ENCODE measurements at places on chromosomes 6 and 20.

DNA sequence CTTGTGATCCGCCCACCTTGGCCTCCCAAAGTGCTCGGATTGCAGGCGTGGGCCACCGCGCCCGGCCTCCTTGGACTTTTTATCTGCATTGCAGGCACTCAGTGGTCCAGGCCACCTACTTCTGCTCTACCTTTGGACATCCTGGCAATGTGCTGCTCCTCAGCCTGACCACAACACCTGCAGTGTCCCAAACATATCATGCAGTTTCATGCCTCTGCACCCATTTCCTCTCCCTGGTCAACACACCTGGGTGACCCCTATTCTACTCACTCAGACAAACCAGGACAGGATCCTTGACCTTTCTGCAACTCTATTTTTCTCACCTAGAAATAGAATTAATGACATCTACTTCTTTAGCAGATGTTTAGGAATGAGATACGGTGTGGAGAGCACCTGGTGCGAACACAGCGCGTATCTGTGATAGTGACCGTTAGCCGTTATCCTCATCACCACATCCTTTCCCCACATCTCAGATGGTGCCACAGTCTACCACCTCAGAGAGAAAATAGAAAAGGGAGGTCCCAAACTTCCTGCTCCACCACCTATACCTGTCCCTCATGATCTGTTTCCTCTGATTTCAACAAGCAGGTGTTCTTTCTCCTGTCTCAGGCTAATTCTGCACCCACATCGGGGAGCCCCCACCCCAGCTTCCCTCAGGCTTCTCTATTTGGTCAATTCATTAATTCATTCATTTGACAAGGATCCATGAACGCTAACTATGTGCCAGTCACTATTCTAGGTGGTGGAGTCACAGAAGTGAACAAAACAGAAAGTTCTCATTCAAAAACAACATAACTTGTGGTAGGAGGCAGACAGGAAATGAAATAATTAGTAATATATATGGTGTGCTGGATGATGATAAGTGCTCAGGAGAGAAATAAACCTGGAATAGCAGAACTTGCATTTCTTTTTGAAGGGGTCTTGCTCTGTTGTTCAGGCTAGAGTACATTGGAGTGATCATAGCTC lies 4.3 kb upstream of the BTN3A2 start:
- no peak for DNase-seq
- no peak overlapping the region for H3K4me3 ChIP-seq
- no peaks in the 10 kb centered on the region for H3K27me3 ChIP-seq
- no peak overlapping the region for H3K27ac ChIP-seq
- no peaks in the 10 kb centered on the region for H3K36me3 ChIP-seq

DNA sequence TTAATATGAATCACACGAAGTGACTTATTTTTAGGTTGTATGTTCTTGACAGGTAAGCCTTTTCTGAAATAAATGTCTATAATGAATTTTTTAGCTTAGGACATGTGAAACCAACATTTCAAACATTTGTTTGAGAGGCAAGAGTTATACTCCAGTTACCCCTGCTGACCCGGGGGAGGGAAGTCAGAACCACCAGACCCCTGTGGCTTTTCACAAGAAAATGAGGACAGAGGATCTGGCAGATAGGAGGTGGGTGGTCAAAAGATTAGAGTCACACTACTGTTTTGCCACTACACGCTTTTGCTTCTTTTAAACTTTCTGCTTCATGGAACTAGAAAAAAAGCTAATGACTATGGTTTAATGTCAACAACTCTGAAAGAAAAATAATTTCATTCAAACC lies 27.5 kb upstream of the ADGRF4 start:
- no peak for DNase-seq
- peak overlapping the region; percentile 76 for H3K27ac ChIP-seq
- no peaks in the 10 kb centered on the region for H3K27me3 ChIP-seq
- H3K4me1 ChIP-seq: peaks cover 6% of the 10 kb centered on the region
- no peak overlapping the region for H3K4me3 ChIP-seq

GRCh38 chr6:40931931-40932330 lies 107.1 kb downstream of the UNC5CL start:
- peaks cover 11% of the 10 kb centered on the region for H3K4me1 ChIP-seq
- DNase-seq: peak; percentile 52
- H3K27ac ChIP-seq: no peak overlapping the region
- H3K27me3 ChIP-seq: peaks cover 3% of the 10 kb centered on the region

- no peak for DNase-seq
- H3K27ac ChIP-seq: no peak overlapping the region
- no peaks in the 10 kb centered on the region for H3K27me3 ChIP-seq
- peaks cover 80% of the 10 kb centered on the region for H3K36me3 ChIP-seq
Measured at GRCh38 chr6:96532399-96532798, 10.8 kb downstream of the UFL1 start.

GRCh38 chr6:5764401-5764955 lies 242.2 kb downstream of the NRN1 start:
- DNase-seq: no peak
- peak overlapping the region; percentile 6 for H3K4me3 ChIP-seq
- peaks cover 14% of the 10 kb centered on the region for H3K4me1 ChIP-seq
- no peaks in the 10 kb centered on the region for H3K27me3 ChIP-seq

GRCh38 chr20:49713753-49714712 lies at the start of gene B4GALT5:
TSS of gene B4GALT5 (minus strand) at chr20:49713878. CDS start at chr20:49713690, 188 bp downstream.
- DNase-seq: peak; percentile 68
- H3K4me1 ChIP-seq: peaks cover 6% of the 10 kb centered on the region
- H3K27ac ChIP-seq: peak within 1 kb of the TSS; percentile 36

GRCh38 chr20:8043687-8044282 lies 24.2 kb upstream of the TMX4 start:
- H3K4me3 ChIP-seq: no peak overlapping the region
- DNase-seq: peak; percentile 61
- no peaks in the 10 kb centered on the region for H3K36me3 ChIP-seq
- H3K4me1 ChIP-seq: no peaks in the 10 kb centered on the region
- H3K27ac ChIP-seq: no peak overlapping the region

DNA sequence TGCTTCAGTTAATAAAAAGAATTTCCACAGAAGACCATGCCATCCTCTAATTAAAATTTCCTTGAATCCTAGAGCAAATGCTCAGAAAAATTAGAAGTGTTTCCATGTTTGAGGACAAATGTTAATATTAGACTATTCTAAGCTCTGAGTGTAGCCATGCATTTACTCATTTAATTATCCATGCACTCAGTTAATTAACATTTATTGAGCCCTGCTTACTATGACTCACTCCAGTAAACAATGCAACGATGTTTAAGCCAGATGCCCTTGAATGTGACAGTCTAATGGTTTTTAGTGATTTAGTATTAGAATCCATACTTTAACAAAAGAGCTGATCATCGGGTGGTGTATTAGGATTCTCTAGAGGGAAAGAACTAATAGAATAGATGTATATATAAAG lies 37.3 kb upstream of the GJA1 start:
- no peaks in the 10 kb centered on the region for H3K36me3 ChIP-seq
- no peaks in the 10 kb centered on the region for H3K27me3 ChIP-seq
- H3K4me3 ChIP-seq: no peak overlapping the region
- no peaks in the 10 kb centered on the region for H3K4me1 ChIP-seq
- no peak overlapping the region for H3K27ac ChIP-seq
- peak; percentile 30 for DNase-seq

- H3K4me1 ChIP-seq: no peaks in the 10 kb centered on the region
- DNase-seq: no peak
- no peaks in the 10 kb centered on the region for H3K27me3 ChIP-seq
Measured at GRCh38 chr6:83083476-83083875, 16.0 kb downstream of the DOP1A start.

DNA sequence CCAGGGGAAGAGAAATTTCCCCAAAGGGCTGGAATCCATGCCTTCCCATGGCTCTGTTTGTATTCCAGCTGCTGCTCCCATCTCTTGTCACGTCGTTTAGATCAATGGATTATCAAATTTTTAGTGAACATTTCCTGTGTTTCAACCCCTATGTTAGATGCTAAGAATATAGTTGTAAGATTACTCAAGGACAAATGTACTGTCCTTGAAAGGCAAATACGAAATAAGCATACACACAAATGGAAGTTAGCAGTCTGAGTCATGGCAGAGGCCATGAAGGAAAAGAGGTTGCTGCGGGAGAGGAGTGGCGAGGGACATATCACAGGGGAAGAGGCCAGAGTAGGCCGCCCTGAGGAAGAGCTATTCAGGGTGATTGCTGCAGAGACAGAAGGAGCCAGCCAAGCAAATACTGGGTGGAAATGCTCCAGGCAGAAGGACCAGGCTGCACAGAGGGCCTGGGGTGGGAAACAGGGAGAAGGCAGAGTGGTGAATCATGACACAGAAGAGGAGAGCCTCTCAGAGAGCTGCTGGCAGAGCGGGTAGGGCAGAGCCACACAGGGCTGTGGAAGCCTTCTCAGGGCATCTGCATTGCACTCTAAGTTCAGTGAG lies 219.2 kb upstream of the LRFN2 start:
- H3K27ac ChIP-seq: no peak overlapping the region
- H3K36me3 ChIP-seq: no peaks in the 10 kb centered on the region
- peaks cover 7% of the 10 kb centered on the region for H3K27me3 ChIP-seq
- DNase-seq: peak; percentile 37

GRCh38 chr6:117595099-117595923 lies 7.0 kb downstream of the GOPC start:
- H3K27ac ChIP-seq: no peak overlapping the region
- no peak overlapping the region for H3K4me3 ChIP-seq
- H3K4me1 ChIP-seq: peaks cover 4% of the 10 kb centered on the region
- peaks cover 6% of the 10 kb centered on the region for H3K36me3 ChIP-seq
- no peak for DNase-seq

GRCh38 chr6:36110863-36111262 lies 19.4 kb upstream of the MAPK13 start:
- no peak overlapping the region for H3K27ac ChIP-seq
- no peak overlapping the region for H3K4me3 ChIP-seq
- H3K4me1 ChIP-seq: peaks cover 2% of the 10 kb centered on the region
- H3K27me3 ChIP-seq: no peaks in the 10 kb centered on the region

GRCh38 chr20:61352346-61353260 lies 100.5 kb downstream of the CDH4 start:
- no peaks in the 10 kb centered on the region for H3K27me3 ChIP-seq
- no peak overlapping the region for H3K27ac ChIP-seq
- DNase-seq: no peak
- H3K36me3 ChIP-seq: no peaks in the 10 kb centered on the region
- no peak overlapping the region for H3K4me3 ChIP-seq
- H3K4me1 ChIP-seq: peaks cover 17% of the 10 kb centered on the region

DNA sequence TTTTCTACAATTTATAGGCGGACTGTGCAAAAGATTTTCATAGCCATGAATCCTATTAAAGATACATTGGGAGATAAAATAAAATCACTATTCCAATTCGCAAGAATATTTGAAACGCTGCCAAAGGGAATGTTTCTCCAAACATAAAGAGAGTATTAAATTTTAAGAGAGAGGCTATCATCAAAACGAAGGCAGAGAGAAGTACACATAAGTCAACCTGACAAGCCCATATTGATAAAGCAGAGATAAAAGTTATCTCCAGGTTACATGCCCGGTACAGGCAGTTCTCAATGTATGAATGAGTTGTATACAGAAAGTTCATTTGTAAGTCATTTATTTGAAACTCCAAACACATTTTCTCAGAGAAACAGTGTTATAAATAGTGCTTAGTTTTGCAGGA lies 193.1 kb downstream of the ATXN1 start:
- H3K4me3 ChIP-seq: no peak overlapping the region
- peaks cover 13% of the 10 kb centered on the region for H3K36me3 ChIP-seq
- H3K4me1 ChIP-seq: no peaks in the 10 kb centered on the region
- no peak for DNase-seq
- no peak overlapping the region for H3K27ac ChIP-seq

GRCh38 chr6:149492798-149493343 lies 8.1 kb upstream of the ZC3H12D start:
- H3K4me1 ChIP-seq: peaks cover 1% of the 10 kb centered on the region
- DNase-seq: no peak
- no peak overlapping the region for H3K4me3 ChIP-seq
- no peak overlapping the region for H3K27ac ChIP-seq

- H3K4me1 ChIP-seq: peaks cover 3% of the 10 kb centered on the region
- H3K4me3 ChIP-seq: no peak overlapping the region
- no peak overlapping the region for H3K27ac ChIP-seq
- H3K27me3 ChIP-seq: peaks cover 5% of the 10 kb centered on the region
- no peaks in the 10 kb centered on the region for H3K36me3 ChIP-seq
Measured at GRCh38 chr6:28725890-28726348, 197.9 kb downstream of the TRIM27 start.

DNA sequence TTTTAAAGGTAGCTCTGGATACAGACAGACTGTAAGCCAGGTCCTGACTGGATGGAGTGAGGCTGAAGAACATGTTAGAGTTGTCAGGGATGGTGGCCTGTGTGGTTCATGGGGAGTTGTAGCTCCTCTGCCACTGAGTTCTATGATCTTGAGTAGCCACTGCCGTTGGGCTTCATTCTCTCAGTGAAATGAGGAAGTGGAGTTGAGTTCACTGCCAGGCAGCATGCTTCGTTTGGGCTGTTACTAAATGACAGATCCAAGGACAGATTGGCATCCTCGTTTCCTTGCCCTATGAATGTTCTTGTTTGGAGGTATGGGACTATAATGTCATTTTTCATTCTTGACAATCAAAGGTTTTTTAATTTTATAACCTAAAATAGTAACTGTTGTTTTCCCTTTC lies 37.2 kb downstream of the SCAND1 start:
- no peak overlapping the region for H3K27ac ChIP-seq
- no peak overlapping the region for H3K4me3 ChIP-seq
- no peak for DNase-seq
- H3K4me1 ChIP-seq: no peaks in the 10 kb centered on the region

GRCh38 chr6:99350573-99350972 lies 1.1 kb upstream of the FAXC start:
- no peak for DNase-seq
- H3K27me3 ChIP-seq: peaks cover 22% of the 10 kb centered on the region
- peaks cover 7% of the 10 kb centered on the region for H3K4me1 ChIP-seq
- H3K36me3 ChIP-seq: no peaks in the 10 kb centered on the region
- H3K27ac ChIP-seq: no peak overlapping the region

GRCh38 chr6:40274058-40274457 lies 313.1 kb downstream of the LRFN2 start:
- no peak for DNase-seq
- H3K4me1 ChIP-seq: peaks cover 1% of the 10 kb centered on the region
- no peak overlapping the region for H3K4me3 ChIP-seq
- H3K27ac ChIP-seq: no peak overlapping the region

- H3K27me3 ChIP-seq: no peaks in the 10 kb centered on the region
- no peaks in the 10 kb centered on the region for H3K36me3 ChIP-seq
- H3K4me3 ChIP-seq: no peak overlapping the region
- peak overlapping the region; percentile 64 for H3K27ac ChIP-seq
- H3K4me1 ChIP-seq: no peaks in the 10 kb centered on the region
- DNase-seq: no peak
Measured at GRCh38 chr6:26152226-26153101, 65.2 kb downstream of the HFE start.

GRCh38 chr6:3336066-3336786 lies 77.5 kb downstream of the PSMG4 start:
- no peaks in the 10 kb centered on the region for H3K27me3 ChIP-seq
- H3K4me3 ChIP-seq: no peak overlapping the region
- H3K27ac ChIP-seq: no peak overlapping the region
- H3K36me3 ChIP-seq: no peaks in the 10 kb centered on the region
- DNase-seq: no peak

Data from mesenchymal stem cell (in vitro differentiated cells and primary cell).